ENCODE measurements at places on chromosomes 7 and 10. TPM values are rescaled to one million over a fixed set of nuclear protein-coding genes. Genes with fewer than 3 reads are reported as not detected.
A peak's percentile ranks its signal among the peaks of the same experiment; 100 is the strongest.

RPEL1 gene
- not detected for total RNA-seq

CYP3A4 gene
- total RNA-seq: 22.1 TPM

LBX1 gene
- total RNA-seq: not detected

GRCh38 chr7:1691096-1691495, 21.0 kb downstream of the ELFN1 start:
- DNase-seq: no peak

GRCh38 chr10:124149189-124150042, 56.0 kb upstream of the CHST15 start:
- peak; percentile 35 for DNase-seq

- DNase-seq: no peak
Measured at GRCh38 chr7:87370660-87371180, 25.3 kb downstream of the CROT start.

DNA sequence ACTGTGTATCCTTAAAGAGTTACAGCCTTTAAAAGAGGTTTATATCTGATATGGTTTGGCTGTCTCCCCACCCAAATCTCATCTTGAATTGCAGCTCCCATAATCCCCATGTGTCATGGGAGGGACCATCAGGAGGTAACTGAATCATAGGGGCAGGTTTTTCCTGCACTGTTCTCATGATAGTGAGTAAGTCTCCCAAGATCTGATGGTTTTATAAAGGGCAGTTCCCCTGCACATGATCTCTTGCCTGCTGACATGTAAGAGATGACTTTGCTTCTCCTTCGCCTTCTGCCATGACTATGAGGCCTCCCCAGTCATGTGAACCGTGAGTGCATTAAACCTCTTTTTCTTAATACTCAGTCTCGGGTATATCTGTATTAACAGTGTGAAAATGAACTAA, 9.7 kb downstream of the RTKN2 start:
- DNase-seq: no peak

DNA sequence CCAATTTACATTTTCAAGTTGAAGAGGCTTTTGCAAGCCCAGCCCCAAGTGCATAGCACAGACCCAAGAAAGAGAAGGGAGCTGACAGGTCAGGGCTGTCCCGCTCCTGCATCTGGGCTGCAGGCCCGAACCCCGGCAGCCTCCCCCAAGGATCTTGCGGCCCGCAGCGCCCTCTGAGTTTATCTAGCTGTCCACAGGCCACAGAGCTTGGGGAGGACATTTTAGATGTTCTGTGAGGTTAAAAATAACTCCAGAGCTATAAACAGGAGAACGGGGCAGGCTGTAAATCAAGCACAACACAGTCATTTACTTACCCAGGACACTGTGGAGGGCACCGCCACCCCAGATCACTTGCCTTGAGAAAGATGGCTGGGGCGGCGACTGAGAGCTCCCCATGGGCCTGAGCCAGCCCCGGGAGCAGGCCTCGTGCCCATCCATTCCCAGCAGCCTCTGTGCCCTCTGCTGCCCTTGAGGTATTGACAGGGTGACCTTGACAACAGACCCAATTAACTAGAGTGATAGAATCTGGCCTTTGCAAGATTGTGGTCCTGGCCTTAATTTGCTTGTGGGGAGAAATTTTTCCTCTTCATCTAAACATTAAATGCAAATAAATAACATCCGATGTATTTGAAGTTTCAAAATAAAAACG, 563.0 kb downstream of the TCERG1L start:
- DNase-seq: no peak

- DNase-seq: no peak
Measured at GRCh38 chr7:36658335-36659171, 65.7 kb downstream of the AOAH start.

Data from transverse colon (tissue), 4 donors.